H1 (cell line): ENCODE measurements at places on chromosomes 7 and 10. TPM values are rescaled to one million over a fixed set of nuclear protein-coding genes. Genes with fewer than 3 reads are reported as not detected.

The CTBP2 gene
- total RNA-seq, result 218 and 221 TPM in 2 replicates

The PRKG1 gene
- total RNA-seq, result 15.2 and 16.0 TPM in 2 replicates

The LRRD1 gene
- total RNA-seq, result not detected in 2 replicates

The SEMA4G gene
- 7.1 and 7.6 TPM in 2 replicates for total RNA-seq

- H3K4me1 ChIP-seq, result no peaks in the 10 kb centered on the region
- no peak overlapping the region for H3K27ac ChIP-seq
- DNase-seq, result no peak
- H3K27me3 ChIP-seq, result no peaks in the 10 kb centered on the region
- H3K4me3 ChIP-seq, result peak overlapping the region; percentile 71
- H3K36me3 ChIP-seq, result no peaks in the 10 kb centered on the region
Observed at GRCh38 chr7:6637544-6638229, 569 bp downstream of the ZNF316 start.

DNA sequence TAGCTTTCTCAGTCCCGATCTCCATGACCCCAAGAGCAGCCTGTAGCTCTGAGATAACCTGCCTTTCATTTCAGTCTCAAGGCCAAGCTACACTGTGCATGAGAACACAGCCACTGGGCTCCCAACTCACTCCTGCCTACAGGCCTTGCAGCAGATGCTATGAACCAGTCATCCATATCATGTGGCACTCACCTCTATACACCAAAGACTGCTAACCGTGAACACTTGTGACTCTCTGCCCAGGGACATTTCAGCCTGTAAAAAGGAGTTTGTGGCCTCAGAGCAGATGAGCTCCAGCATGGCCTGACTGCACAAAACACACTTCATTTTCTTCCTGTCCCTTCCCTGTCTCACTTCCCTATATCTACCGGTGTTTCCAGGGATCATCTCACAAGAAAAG, 56.9 kb upstream of the NPY start:
- no peak overlapping the region for H3K4me3 ChIP-seq
- peaks cover 15% of the 10 kb centered on the region for H3K4me1 ChIP-seq
- H3K27ac ChIP-seq, result no peak overlapping the region
- no peak for DNase-seq

DNA sequence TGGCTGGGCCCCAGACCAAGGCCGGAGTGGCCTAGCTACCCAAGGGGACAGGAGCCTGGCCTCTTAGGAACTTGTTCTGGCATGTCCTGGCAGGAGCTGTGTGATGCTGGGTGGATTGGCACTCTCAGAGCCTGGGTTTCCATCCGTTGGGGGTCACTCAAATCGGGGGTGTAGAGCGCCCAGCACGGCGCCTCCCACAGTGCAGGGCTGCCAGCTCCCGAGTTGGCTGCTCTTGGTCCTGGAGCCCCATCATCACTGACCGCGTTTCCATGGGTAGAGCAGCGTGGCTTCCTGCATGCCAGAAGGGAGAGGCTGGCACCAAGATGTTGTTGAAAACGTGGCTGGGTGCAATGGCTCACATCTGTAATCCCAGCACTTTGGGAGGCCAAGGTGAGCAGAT, 70.3 kb downstream of the UNCX start:
- no peak overlapping the region for H3K27ac ChIP-seq
- H3K36me3 ChIP-seq, result no peaks in the 10 kb centered on the region
- H3K4me3 ChIP-seq, result no peak overlapping the region
- H3K27me3 ChIP-seq, result no peaks in the 10 kb centered on the region
- no peak for DNase-seq

- H3K4me1 ChIP-seq, result no peaks in the 10 kb centered on the region; the same call in 1 of the 2 replicates
- H3K27me3 ChIP-seq, result no peaks in the 10 kb centered on the region
- no peak for DNase-seq
- no peak overlapping the region for H3K27ac ChIP-seq
- H3K36me3 ChIP-seq, result no peaks in the 10 kb centered on the region
Observed at GRCh38 chr10:71042216-71042615, 153.9 kb upstream of the PCBD1 start.
